Type B pancreatic cell (in vitro differentiated cells): ENCODE measurements at places on chromosomes 4 and X. TPM values are rescaled to one million over a fixed set of nuclear protein-coding genes. Genes with fewer than 3 reads are reported as not detected.

Gene EDA
- total RNA-seq: 3.9 and 4.4 TPM in 2 replicates

Gene SPATA18
- total RNA-seq: 17.0 and 40.4 TPM in 2 replicates

Gene STPG2
- total RNA-seq: 0.29 and 0.52 TPM in 2 replicates

Gene MMRN1
- total RNA-seq: 0.17 and 4.7 TPM in 2 replicates

DNA sequence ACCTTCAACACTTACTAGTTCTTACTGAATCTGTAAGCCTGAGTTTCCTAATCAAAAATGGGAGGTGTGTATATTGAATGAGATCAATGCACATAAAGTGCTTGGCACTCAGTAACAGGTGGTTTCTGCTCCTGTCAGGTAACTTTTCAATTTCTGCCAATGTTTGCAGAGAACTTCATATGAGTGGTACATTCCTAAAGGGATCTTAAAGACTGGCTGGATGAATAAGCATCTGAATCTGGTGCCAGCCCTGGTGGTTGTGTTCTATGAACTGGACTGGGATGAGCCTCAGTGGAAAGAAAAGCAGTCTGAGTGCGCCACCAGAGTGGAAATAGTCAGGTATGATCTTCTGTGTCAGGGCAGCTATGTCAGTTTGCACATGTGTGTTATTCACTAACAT lies 7.0 kb downstream of the TRAPPC11 start:
- no peak for DNase-seq

DNA sequence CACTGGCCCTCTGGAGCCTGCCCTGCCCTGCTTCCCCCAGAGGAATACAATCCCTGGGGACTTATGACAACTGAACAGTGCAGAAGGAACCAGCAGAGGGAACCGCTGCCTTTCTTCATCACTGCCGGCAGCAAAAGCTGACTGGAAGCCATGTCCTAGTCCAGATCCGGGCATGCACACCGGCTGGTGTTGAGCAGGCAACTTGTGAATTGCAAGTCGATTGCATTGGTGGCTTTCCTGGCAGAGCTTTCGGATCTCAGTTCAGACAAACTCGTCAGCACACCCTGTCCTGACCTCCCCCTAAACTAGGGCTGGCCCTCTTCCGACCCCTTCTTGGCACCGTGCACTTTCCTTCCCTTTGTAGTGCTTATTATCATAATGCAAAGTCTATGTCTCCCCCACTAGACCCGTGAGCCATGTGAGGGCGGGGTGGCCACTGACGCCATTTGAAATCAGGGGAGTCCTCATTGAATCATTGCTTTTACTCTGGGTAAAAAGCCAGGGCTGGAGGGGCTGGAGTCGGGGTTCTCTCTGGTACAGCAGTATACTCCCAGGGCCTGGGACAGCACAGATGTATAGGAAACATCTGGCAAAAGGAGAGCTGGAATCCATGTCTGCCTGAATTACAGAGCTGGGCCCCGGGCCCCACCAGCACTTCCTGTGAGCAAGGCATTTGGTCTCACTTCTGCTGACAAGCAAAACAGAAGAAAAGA lies 1.8 kb downstream of the ARHGAP4 start:
- DNase-seq: no peak

- no peak for DNase-seq
Observed at GRCh38 chr4:136863756-136864155, 668.5 kb downstream of the PCDH18 start.

DNA sequence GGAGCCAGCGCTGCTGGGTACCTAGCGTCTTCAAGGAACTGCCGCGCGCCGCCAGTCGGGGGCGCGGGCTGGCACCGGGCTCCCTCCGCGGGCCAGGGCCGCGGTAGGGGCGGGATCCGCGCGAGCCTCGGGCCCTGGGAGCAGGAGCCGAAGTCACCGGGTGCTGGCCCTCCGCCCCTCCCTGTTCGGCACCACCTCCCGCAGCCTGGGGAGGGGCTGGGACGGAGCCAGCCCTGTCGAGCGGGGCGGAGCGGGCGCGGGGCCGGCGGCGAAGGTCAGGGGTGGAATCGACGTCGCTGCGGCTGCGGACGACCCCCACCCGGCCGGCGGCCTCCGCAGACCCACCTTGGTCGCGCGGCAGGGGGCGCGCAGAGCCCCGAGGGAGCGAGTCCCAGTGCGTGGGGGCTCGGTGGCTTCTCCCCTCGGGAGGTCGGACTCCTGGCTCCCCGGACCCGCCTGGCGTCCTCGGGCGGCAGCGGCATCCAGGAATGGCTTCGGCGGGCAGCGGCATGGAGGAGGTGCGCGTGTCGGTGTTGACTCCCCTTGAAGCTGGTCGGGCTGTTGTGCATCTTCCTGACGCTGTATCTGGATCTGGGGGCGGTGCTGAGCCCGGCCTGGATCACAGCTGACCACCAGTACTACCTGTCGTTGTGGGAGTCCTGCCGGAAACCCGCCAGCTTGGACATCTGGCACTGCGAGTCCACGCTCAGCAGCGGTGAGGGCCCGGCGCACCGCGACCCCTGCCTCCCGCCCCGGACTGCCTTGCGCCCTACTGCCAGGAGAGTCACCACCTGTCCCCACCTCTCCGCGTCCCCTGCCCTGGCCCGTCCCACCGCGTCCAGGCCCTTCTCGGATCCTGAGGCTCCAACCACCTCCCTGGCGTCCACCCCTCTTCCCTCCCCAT lies 50.5 kb upstream of the FAM47C start:
- DNase-seq: no peak

GRCh38 chrX:16300831-16301230 lies 133.6 kb downstream of the MAGEB17 start:
- no peak for DNase-seq

GRCh38 chr4:113979148-113979904 lies at the start of gene ARSJ:
Gene ARSJ, minus strand, starts transcription at chr4:113979647. Its CDS starts 813 bp downstream, at chr4:113978834.
- peak; percentile 74 for DNase-seq

DNA sequence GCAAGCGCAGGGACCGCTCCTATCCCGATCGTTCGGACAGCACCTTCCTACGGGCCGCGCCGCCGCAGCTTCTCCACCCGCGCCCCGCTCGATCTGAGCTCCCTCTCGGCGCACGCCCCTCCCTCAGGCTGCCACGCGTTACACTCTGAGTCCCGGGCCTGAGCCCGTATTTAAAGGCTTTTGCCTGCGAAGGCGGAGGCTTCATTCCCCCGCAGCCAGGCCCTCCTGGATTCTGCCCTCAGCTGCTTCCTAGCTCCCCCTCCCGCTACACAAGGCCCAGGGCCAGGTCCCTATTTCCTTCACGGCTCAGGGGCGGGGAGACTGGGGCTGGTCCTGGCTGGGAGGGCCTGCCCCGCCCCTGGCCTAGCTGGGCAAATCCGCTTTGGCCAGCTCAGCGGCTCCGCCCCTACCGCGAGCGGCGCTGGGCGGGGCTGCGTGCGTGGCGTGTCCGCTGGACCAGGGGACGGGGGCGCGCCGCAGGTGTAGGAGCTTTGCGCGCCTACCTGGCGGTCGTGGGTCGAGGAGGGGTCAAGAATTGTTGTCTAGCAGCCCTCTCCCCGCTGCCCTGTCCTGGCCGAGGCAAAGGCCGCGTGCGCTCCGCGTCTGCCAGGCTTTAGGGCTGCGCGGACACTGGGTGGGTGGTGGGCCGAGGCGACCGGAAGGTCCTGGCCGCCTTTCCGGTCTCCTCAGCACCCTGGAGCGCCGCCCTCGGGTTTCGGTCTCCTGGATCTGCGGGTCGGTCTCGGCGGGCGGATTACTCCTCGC lies at the start of gene UGDH:
UGDH (minus strand) TSS at position 144 of the 765 bp plus-strand sequence. CDS start 5,927 bp downstream, outside the sequence.
- peak; percentile 97 for DNase-seq

DNA sequence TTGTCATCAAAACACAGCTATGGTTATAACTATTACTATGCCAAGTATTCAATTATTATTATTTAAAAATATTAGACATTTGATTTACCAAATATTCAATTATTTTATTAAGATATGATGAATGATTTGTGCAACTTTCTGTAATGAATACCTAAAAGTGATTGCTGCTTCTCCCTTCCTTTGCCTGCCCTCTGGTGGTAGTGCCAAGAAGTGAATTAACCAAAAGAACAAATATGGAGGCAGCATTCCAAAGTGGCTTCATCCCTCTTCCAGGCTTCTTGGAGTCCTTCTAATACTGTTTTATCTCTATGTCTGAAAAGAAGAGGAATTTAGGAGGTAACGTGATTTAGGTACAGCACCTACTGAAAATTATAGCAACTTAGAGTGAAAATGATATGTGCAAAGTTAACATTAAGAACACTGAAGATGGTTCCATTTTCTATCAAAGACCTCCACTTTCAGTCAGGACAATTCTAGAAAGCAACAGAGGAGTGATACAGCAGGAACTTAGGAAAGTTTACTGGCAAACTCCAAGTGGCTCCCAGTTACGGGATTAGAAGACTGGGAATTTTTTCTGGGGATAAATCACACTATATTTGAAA lies 43.0 kb downstream of the ENPEP start:
- no peak for DNase-seq

DNA sequence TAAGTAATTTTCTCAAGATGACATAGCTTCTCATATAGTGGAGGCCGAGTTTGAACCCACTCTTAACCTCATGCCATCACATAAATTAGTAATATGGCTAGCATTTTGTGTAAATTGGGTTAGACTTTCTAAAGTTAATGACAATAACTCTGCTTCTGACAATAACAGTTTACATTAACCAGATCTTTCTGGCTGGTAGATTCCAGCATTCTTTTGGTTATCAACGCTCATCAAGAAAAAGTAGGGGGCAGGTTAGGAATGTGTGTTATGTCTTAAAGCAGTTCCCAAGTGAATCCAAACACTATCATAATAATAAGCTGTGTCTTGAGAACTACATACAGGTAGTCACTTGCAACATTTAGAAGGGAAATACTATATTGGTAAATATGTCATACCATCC lies 162.5 kb downstream of the PRDM5 start:
- no peak for DNase-seq

- no peak for DNase-seq
Observed at GRCh38 chrX:10108288-10108687, 48.5 kb upstream of the CLCN4 start.
